ENCODE measurements at places on chromosomes 7 and 10.

DNA sequence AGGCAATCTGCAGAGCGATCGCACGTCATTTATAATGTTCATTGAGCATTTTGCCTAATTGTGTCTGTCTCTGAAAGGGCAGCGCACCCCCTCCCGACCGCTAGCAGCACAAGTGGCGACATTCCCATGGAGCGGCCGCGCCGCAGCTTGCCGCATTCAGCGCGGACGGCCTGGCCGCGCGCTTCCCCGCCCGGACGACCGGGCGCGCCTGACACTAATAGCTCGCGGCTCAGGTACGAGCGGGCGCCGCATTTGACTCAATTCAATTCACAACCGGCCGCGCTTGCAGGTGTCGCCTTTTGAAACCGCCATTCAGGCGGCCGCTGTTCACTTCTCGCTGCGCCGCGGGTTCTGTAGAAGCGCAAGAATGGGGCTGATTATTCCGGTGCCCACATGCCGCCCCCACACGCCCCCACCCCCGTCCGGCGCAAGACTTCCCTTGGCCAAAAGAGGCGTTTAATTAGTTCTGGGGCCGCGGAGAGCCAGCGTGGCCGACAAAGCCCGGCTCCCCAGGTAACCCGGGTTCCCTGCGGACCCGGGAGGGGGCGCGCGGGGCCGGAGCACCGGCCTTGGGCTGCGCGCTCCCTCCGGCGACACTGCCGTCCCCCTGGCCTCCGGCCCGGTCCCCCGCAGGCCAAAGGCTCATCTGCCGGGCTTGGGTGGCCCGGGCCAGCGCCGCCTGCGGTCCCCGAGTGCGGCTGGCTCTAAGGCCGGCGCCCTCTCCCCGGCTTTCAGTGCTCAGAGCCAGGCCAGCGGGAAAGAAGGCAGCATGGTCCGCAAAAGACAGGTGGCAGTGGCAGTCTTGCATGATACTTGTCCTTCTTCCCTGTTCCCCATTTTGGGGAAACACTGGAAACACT lies 18.7 kb upstream of the PTF1A start:
- no peak for DNase-seq

DNA sequence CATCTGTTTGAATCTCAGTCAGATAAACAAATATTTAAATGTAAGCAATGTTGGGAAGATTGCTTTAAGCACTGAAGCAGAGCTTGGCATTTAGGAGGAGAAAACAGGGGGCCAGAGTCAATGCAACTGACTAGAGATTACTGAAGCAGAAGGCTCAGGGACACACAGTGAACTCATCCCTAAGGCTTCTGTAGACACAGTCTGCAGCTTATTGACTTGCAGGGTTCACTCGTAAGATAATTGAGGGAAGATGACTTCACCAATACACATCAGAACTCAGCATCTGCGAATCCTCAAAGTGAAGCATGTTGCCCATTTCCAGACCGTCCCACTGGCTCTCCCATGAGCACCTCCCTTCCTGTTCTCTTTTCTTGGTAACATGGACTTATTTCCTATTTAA lies 363.4 kb upstream of the PFKP start:
- DNase-seq: no peak

GRCh38 chr10:7857262-7857661 lies 39.0 kb downstream of the TAF3 start:
- no peak for DNase-seq

GRCh38 chr7:74294191-74294998 lies 5.2 kb downstream of the CLIP2 start:
- DNase-seq: no peak

GRCh38 chr7:130345136-130345535 lies 520 bp downstream of the CPA5 start:
- DNase-seq: no peak

- no peak for DNase-seq
Measured at GRCh38 chr10:42997849-42998165, 79.1 kb upstream of the RET start.

- DNase-seq: no peak
Measured at GRCh38 chr7:120170834-120171233, 102.1 kb upstream of the KCND2 start.

DNA sequence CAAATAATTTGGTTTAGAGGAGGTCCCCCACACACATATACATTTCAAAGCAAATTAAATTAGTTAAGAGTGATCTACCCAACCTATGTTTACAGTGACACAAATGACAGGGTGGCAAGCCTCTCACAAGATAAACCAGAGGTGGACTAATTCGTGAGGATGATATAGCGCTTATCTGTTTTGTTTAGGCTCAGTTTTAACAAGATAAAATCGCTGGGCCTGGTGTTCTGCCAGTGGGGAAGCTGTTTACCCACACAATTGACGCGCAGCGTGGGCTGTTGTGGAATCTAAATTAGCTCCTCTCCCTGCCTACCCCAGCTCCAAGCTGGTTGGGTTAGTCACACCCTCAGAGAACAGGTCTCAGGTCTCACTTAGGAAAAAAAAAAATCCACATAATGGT lies 16.7 kb upstream of the PLXNA4 start:
- DNase-seq: no peak

DNA sequence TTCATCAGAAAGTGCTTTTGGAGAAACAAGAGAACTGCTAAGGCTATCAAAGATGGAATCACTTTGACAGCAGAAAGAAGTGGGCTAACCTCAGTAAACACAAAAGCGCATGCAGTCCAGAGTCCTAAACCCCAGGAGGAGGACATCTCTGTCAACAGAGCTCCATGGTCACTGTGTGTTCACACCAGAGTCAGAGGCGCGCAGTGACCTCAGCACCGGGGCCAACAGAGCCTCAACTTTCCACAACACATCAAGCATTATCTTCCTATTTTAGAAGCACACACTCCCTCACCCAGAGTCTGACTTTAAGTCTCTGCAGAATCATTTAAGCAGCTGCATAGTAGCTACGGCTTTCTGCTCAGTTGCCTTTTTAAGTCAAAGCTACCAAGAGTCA lies 195.3 kb downstream of the DIP2C start:
- no peak for DNase-seq

- no peak for DNase-seq
Measured at GRCh38 chr10:34141032-34141680, 673.9 kb downstream of the PARD3 start.

GRCh38 chr7:64602518-64602917 lies 39.6 kb upstream of the ZNF680 start:
- no peak for DNase-seq
